ENCODE measurements at places on chromosomes 7 and 10.
A peak's percentile ranks its signal among the peaks of the same experiment; 100 is the strongest.

DNA sequence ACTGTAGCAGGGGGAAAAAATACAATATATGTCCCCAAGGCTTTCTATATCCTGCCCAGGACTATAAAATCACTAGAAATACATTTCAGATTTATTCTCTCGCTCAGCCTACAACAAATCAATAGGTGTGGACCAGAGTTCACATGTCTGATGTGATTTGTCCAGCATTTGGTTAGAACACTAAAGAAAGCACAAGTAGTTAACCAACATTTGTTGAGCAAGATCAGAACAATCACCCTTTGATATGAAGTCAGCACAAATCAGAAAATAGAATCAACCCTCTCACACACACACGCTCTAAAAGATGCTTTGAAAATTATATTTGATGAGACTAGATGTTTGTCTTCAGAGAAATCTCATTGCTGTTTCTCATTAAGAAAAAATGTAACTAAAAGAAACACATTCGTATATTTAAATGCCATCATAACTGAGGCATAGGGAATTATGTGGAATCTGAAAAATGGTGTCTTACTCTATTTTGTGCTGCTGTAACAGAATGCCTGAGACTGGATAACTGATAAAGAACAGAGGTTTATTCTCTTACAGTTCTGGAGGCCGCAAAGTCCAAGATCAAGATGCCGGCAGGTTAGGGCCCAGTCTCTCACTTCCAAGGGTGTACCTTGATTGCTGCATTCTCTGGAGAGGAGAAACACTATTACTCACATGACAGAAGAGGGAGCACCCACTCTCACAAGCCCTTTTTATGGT, 10.5 kb downstream of the AKR1D1 start:
- DNase-seq = no peak

- DNase-seq = no peak
Measured at GRCh38 chr10:53177468-53177867, 404.9 kb upstream of the MBL2 start.

- no peak for DNase-seq
Measured at GRCh38 chr10:122503012-122503411, 41.7 kb downstream of the HTRA1 start.

- DNase-seq = no peak
Measured at GRCh38 chr7:26127411-26127810, 24.6 kb upstream of the NFE2L3 start.

DNA sequence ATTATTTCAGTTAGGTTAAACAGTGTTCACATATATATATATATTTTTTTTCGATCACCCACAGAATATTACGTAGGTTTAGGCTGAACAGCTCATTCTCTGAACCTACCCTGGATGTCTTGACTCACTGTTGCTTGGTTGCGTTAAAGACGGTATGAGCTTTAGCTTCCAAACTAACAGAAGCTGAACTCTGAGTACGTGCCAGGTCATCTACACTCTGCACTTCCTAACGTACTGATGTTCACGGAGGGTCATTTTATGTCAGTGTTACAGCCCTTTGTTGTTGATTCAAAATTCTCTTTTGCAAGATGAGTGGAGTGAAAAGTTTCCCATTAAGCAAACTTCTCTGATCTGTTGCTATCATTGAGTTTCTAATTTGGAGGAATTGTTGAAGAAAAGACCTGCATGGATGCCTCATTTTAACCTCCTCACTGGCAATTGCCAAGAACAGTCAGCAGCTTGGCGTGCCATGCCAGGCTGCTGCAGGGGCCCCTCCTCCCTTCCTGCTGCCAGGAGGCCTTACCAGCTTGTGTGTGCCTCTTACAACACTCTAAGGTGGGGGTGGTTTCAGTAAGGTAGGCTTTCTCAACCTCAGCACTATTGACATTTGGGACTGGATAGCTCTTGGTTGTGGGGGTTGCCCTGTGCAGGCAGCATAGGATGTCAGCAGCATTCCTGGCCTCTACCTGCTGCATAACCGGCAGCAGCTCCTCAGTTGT, 44.3 kb downstream of the INSYN2A start:
- no peak for DNase-seq

GRCh38 chr10:132198381-132199181, 11.8 kb downstream of the DPYSL4 start:
- no peak for DNase-seq

GRCh38 chr7:71659622-71660021, 527.7 kb downstream of the GALNT17 start:
- DNase-seq = no peak

DNA sequence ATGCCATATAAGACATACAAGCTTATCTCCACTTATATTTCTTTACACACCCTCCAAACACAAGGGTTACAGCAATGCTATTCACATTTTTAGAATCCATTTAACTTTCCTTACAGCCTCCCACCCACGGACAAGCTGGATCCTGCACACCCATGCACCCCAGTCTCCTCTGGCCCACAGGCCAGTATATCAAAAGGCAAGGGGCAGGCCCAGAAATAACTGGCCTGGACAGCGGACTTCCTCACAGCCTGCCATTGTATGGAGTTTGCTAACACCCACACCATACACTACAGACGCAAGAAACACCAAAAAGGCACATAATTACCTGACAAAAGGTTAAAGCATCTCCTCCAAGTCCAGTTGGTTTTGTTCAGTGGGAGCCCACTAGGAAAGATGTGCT, 12.0 kb downstream of the HOXA4 start:
- DNase-seq = no peak

DNA sequence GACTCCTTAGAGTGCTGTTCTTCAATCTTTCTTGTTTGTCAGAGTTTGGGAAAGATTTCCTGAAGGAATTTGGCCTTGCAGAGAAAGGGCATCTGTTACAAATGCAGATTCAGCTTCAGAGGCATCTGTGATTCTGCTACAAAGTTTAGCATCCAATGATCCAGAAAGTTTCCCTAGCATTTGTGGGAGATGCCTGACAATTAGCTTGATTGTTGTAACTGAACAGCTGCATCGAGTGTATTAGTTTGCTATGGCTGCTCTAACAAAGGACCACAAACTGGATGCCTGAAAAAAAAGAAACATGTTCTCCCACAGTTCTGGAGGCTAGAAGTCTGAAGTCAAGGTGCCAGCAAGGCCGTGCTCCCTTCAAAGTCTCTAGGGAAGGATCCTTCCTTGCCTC, 365.1 kb downstream of the GRID1 start:
- no peak for DNase-seq

DNA sequence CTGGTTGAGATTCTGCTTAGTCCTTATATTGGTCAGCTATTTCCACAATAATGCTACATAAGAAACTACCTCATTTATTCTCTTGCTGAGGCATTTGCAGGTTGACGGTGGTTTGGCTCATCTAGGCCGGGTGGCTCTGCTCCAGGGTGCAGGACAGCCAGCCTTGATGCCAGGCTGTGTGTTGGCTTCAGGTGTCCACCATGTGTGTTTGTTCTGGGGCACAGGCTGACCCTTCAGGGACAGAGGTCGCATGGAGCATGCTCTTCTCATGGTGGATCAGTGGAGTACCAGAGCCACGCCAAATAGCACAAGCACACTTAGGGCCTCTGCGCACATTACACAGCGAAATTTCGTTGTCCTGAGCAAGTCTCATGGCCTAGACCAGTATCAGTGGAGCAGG, 249.9 kb downstream of the LRMDA start:
- no peak for DNase-seq

DNA sequence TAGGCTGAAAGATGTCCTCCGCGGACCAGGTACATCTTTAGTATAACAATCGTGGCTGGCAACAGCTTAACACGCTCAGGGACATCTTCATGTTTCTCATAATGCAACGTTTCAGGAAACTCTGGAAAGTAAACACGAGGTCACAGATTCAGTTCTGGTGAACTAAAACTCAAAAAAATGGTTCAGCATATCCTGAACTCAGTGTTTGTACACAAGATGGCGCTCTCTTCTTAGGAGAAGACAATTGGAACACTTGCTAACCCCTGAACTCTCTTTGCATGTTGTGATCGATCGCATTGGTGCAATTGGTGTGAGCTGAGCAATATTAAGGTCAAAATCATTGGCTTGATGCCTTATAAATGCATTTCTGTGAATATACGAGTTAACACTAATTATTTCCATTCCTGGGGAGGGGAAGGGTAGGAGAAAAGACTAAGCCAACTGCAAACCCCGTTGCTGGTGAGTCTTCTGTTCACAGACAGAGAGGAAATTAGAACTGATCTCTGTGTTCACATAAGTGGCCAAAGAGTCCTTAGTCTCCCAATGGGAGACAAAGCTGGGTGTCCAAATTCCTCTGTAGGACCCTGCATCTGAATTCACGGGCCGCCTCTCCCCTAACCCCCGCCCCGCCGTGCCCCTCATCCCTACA, 52.6 kb upstream of the FAM180A start:
- peak; percentile 73 for DNase-seq

- DNase-seq = no peak
Measured at GRCh38 chr10:30558411-30558810, 71.1 kb downstream of the LYZL2 start.

DNA sequence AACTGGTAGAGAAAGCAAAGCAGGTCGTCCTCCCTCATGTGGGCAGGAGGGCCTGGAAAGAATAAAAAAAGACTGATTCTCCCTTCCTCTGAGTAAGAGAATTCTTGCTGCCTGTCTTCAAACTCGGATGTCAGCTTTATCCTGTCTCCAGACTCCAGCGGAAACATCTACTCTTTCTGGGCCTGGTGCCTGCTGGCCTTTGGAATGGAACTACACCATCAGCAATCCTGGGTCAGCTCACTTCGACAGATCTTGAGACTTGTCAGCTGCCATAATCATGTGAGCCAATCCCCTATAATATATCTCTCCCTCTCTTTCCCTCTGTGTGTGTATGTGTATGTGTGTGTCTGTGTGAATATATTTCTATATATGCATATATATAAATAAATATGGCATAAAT, 411.0 kb upstream of the DPP6 start:
- DNase-seq = no peak

DNA sequence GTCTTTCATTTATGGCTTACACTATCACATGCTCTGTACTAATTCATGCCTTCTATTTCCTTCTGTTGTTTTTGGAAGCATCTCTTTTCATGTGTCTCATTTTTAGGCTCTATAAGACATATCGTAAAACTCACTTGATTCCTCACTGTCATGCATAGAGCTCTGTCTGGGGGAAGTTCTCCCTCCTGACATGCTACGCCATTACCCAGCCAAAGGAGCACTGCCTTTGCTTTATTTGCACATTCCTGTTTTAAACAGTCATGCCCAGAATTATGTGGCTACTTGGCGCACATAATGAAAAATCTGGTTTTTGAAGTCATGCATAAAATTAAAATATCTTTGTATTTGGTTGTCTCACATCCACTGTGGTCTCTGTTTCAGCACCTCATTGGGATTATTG, 17.6 kb upstream of the AKR1C3 start:
- no peak for DNase-seq

GRCh38 chr7:142158736-142159496, 47.4 kb downstream of the MGAM2 start:
- DNase-seq = no peak
